Hematopoietic multipotent progenitor cell treated with erythropoietin and hydrocortisone succinate and interleukin-3 and kit ligand, for 15 days (in vitro differentiated cells): ENCODE measurements at places on chromosomes 1 and 21.

GRCh38 chr1:8905582-8906191, 27.2 kb upstream of the ENO1 start:
- no peak for DNase-seq

DNA sequence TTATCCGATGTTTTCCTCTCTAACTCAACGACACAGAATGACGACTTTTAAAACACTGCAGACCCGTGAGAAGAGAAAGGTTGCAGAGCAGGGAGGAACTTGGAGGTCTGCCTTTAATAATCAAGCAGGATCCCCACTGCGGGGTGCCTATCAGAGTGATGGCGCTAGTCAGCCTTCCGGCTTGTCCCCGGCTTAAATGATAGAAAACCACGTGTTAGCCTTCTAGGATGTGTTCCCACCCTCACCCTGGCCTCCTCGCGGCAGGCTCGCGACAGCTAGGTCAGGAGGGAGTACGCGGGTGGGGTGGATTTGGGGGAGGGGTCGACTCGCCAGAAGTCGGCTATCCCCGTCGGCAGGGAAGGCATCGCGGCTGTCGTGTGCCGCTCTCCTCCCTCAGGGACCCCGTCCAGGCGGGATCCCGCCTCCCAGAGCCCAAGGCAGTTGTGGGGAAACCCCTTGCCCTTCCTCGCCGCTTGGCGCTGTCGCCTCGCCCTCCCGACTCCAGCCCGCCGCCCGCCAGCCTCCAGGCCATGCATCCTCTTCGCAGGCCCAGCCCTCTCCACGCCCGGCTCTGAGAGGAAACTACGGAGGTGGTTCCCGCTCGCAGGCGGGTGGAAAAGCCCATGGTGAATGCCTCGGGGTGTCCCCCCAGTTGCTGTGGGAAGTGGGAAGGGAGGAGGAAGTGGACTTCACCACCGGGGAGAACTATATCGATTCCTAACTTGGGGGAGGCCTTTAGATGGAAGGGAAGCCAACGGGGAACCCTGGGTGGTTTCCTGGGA, 1.1 kb upstream of the SMG7 start:
- peak; percentile 45 for DNase-seq

GRCh38 chr21:25997788-25998611, 172.6 kb downstream of the APP start:
- DNase-seq: no peak

- DNase-seq: peak; percentile 53
Measured at GRCh38 chr1:42824481-42825035, 7.4 kb upstream of the SVBP start.

DNA sequence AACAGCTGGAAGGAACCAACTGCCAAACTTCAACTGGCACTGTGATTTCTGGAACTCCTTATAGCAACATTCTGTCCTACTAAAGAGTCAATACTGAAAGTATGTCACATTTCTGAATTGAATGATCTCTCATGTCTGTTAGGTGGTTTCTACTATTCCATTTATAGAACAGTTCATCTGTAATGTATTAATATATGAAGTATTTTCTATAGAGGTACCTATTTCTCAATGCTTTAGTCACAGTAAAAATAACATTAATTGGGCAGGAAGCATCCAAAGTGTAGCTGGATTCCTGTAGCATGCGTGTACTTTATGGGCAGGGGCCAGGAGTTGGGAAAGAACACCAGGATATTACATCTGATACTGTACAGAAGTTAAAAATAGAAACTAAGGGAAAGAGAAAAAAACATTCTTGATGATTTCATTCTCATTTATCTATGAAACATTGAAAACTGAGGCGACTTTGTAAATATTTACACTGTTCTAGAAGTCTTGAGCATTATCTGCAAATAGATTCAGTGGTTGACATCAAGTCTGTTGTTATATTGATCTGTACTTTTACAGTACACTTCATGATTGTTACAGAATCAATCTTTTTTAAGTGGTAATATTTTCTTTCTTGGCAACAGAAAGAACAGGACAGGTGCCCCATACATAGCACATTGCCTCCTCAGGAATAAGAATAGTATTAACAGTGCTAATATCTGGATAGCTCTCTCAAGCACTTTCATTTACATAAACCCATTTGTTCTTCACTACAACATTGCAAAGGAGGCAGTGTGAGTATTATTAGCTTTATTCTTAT, 6.2 kb upstream of the ZNF281 start:
- DNase-seq: no peak

DNA sequence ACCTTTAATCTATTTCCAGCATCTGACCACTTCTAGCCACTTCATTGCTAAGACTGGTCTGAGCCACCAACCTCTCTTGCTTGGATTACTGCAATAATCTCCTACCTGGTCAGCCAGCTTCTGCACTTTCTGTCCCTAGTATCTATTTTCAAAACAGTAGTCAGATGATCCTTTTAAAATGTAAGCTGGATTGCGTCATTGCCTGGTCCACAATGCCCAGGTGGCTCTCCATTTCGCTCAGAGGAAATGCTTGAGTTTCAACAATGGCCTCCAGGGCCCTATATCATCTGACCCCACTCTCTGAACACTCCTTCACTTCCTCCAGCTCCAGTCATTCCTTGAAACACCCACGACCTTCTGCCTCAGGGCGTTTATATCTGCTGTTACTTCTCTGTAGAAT, 2.3 kb downstream of the FYB2 start:
- DNase-seq: no peak

DNA sequence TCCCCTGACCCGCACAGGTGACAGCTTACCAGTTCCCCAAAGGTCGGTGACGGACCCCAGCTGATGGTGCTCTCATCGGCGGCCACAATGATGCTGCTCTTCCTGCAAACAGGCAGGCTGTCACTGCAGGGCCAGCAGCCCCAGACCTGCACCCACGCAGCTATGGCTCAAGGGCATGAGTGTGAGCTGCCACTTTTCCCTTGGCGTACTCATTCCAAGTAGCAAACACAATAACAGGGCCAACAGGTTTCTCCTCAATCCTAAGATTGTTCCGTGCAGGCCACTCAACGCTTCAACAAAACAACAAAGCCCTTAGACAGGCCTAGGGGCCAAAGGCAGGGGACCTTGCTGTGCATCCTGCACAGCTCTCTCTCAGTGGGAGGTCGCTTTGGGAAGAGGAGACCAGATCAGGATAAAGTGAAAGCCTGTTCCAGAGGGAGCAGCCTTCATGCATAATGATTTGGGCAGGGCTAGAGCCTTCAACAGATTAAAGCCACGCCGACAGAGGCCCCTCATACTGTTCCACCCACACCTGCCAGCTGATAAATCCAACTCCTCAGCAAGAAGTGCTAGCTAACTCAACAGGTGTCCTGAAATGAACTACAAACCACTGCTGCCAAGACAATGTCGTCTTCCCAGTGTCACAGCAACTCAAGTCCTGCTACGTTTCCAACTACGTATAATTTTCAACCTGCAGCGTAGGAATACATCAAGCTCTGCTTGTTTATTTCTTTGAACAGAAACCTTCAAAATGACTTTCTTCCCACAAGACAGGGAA, 27.2 kb downstream of the RCC2 start:
- no peak for DNase-seq

GRCh38 chr1:20250340-20250989, 40.2 kb upstream of the VWA5B1 start:
- no peak for DNase-seq

- DNase-seq: peak; percentile 64
Measured at GRCh38 chr1:120178799-120179756, 2.8 kb upstream of the SEC22B start.

- peak; percentile 39 for DNase-seq
Measured at GRCh38 chr1:2555634-2556276, 416 bp upstream of the TNFRSF14 start.

DNA sequence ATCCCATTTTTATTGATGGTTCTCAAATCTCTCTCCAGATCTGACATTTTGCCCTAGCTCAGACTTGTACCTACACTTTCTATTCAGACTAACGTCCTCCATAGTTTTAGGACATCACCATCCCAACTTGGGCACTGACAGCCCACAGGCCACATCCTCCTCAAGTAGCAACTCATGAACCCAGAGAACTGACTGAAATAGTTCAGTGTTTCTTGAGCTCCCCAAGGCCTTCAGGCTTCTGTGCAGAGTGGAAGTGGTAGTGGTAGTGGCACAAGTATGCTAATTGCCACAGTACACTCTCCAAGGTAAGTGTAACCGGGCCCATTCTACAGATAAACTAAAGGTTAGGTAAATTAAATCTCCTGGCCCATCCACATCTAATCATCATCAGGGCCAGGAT, 112.6 kb downstream of the SLC45A1 start:
- DNase-seq: no peak
